ENCODE measurements at places on chromosomes 12 and 14. TPM values are rescaled to one million over a fixed set of nuclear protein-coding genes. Genes with fewer than 3 reads are reported as not detected.
A peak's percentile ranks its signal among the peaks of the same experiment; 100 is the strongest.

GRCh38 chr12:109720152-109720856, 6.7 kb downstream of the FAM222A start:
- DNase-seq, result peak; percentile 57

GRCh38 chr12:123950476-123951349, 21.9 kb downstream of the CCDC92 start:
- DNase-seq, result no peak

DNA sequence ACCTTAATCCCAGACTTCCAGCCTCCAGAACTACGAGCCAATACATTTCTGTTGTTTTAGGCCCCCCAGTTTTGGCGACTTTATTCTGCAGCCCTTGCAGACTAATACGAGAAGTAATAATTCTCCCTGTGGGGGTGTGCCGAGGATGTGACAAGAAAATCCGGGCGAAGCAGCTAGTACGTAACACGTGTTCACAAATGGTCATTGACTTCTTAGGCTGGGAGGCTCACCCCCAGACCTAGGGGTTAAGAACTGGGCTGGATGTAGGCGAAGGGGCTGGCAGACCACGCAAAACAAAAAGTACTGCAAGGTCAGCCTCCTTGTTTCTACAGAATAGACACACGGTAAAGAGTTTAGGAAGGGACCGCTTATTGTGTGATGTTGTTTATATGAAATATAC, 69.8 kb upstream of the ESRRB start:
- DNase-seq, result no peak

DNA sequence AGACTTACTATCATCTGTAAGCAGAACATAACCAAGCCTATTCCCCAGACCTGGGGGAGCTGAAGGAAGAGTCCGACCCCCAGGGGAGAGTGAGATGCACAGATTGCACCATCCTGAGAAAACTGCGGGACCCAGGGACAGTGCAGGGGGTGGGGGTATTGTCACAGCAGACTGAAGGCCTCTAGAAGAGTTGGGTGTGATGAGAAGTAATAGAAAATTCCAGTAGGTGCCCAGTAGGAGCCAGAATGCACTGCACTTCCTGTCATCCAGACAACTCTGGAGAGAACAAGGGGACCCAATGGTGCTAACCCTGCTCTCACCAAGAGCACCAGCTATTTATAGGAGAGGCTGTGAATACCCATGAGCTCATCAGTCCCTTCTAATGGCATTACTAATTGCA, 190.1 kb downstream of the BCL11B start:
- DNase-seq, result no peak

GRCh38 chr12:121731473-121731872, 18.9 kb downstream of the TMEM120B start:
- no peak for DNase-seq

DNA sequence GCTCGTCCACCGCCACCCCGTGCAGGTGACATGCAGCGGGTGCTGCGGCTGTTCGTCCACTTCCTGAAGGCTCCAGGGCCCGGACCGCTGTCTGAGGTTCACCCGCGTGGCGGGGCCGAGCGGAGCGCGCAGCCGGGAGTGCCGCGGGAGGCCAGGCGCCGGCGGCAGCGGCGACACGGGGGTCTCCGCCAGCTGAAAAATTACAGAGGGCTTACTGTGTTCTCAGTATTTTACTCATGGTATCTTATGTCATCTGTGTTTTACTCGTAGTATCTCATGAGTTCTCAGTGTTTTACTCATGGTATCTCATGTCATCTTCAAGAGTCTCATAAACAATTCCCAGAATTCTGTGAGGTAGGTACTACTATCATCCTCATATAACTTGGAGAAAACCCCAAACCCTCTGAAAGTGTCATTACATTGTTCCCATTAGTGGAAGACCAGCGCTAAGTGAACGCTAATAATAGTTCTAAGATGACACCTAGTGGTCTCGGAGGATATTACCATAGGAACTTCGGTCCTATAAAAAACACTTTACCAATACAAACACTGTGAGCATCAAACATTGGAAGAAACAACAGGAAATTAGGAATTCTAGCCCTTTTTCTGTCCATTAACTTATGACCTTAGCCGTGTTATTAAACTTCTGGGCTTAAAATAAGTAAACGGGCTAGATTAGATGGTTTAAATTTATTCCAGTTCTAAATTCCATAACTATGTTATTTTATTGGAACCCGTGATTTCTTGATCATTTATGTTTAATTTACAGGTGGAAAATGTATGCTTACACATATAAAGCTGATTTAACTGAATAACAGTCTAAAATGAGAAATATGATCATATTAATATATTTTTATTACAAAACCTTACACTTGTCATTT, 32.4 kb downstream of the AK7 start:
- peak; percentile 78 for DNase-seq

- no peak for DNase-seq
Observed at GRCh38 chr14:103625356-103626095, 3.5 kb upstream of the KLC1 start.

DNA sequence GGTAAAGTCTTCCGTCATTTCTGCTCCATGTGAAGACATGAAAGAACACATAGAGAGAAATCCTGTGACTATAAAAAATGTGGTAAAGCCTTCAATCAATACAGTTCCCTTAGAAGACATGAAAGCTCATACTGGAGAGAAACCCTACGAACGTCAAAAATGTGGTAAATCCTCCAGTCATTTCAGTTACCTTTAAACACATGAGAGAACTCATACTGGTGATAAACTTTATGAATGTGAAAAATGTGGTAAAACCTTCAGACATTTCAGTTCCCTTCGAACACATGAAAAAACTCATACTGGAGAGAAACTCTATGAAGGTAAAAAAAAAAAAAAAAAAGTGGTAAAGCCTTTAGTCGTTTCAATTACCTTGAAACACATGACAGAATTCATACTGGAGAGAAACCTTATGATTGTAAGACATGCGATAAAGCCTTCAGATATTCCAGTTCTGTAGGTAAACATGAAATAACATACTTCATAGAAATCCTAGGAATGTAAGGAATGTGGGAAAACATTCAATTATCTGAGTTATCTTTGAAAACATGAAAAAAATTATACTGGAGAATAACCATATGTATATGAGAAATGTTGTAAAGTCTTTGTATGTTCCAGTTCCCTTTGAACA, 60.4 kb downstream of the MAP4K5 start:
- DNase-seq, result no peak

DNA sequence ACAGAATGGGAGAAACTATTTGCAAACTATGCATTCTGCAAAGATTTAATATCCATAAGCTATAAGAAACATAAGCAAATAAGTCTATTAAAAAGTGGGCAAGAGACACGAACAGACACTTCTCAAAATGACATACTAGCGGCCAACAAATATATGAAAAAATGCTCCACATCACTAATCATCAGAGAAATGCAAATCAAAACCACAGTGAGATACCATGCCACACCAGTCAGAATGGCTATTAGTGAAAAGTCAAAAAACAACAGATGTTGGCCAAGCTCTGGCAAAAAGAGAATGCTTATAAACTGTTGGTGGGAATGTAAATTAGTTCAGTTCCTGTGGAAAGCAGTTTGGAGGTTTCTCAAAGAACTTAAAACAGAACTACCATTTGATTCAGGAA, 121.3 kb downstream of the KCNMB4 start:
- DNase-seq, result no peak

The P2RX2 gene
- not detected for polyA plus RNA-seq

The GUCY2C gene
- 0.23 TPM for polyA plus RNA-seq

Measured in muscle of arm (tissue), 14 donors.